ENCODE measurements at places on chromosomes 2 and 18.

GRCh38 chr18:22459491-22459890 is 41.8 kb upstream of the CTAGE1 start:
- DNase-seq = no peak

DNA sequence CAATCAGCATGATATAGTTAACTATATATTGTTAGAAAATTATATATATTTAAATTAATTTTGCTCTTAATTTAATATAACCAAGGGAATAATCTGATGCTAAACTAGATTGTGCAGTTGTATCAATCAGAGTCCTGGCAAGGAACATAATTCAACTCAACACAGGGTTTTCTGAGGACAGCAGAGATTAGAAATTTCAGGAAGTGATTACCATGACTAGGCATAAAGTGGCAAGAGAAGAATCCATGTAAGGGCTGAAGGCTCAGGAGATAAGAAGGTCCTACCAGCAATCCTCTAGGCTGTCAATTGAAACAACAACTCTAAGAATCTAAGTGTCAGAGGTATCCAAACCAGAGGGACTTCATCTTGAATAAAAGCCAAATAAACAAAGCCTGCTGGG is 807.8 kb downstream of the DSC3 start:
- no peak for DNase-seq

DNA sequence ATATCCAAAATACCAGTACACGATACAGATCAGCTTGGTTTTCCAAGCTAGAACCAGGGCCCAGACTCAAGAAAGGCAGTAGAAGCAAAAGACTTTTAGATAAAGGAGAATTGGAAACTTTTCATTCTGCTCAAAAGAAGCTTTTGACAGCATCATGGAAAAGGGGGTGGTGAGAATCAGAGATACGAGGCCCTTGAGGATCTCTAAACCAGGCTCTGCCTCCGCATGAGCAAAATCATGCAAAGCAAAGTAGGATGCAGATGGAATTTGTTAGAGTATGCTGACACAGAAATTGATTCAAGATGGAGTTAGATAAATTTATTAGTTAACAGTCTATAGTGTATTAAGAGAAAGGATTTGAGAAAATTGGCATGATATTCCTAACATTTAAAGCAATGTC is 39.8 kb downstream of the FAM98A start:
- no peak for DNase-seq

DNA sequence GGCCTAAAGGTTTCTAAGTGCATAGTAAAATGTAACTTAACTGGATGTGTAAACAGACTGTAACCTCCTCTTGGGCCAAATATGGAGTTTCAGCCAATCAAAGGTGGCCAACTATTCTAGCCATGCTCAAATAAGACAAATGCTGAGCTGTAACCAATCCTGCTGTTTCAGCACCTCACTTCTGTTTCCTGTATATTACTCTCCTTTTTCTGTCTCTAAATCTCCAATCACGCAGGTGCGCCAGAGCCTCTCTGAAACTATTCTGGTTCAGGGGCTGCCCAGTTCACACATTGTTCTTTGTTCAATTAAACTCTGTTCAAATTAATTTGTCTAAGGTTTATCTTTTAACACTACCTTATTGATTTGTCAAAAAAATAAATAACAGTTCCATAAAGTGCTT is 532.7 kb upstream of the DCC start:
- DNase-seq = no peak

GRCh38 chr2:141348481-141348880 is 782.3 kb downstream of the LRP1B start:
- DNase-seq = no peak

- DNase-seq = no peak
Measured at GRCh38 chr2:220002251-220002650, 374.8 kb downstream of the SLC4A3 start.

- no peak for DNase-seq
Measured at GRCh38 chr18:427005-427404, 73.5 kb downstream of the COLEC12 start.

DNA sequence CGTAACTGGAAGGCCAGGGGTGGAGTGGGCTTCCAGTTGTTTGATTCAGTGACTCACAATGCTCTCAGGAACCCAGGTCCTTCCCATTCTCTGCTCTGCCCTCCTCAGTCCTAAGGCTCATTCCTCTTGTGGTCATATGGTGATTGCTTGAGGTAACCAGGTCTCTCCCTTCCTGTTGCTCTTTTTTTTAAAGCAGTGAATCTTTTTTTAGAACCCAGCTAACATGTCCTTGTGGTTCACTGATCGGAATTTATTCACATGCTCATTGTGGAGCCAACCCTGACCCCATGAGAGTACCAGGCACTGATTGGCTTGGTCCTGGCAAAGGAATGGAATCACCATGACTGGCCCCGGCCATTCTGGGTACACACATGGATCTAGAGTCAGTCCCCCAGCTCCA is 7.4 kb downstream of the THNSL2 start:
- DNase-seq = no peak

GRCh38 chr2:110124939-110125691 is 9.5 kb upstream of the MALL start:
- DNase-seq = no peak

- DNase-seq = no peak
Measured at GRCh38 chr18:2337552-2338141, 233.7 kb downstream of the METTL4 start.

GRCh38 chr2:28951910-28952835 is 28.9 kb upstream of the TOGARAM2 start:
- no peak for DNase-seq

DNA sequence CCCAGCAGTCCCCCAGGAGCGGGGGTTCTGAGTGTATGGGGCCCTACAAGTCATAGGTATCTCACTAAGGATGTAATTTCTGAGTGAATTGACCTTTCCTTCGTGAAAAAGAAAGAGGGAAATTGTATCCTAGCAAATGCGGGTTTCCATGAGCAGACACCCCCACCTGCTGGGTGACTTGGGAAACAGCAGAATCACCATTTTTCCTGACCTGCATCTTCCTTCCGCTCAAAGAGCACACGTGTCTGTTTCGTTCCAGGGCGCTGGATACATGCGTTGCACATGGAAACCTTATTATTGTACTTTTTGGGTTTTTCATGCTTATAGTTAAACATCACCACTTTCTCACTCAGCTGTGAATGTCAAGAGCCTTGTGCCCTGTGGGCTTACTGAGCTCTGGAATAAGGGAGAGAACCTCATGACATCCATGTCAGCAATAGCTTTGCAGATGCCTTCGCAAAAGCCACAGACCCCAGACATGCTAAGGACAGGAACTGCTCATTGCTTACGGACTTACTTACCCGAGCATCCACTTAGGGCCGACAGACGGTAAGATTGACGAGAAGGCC is 132.8 kb downstream of the TPO start:
- DNase-seq = peak; percentile 39

DNA sequence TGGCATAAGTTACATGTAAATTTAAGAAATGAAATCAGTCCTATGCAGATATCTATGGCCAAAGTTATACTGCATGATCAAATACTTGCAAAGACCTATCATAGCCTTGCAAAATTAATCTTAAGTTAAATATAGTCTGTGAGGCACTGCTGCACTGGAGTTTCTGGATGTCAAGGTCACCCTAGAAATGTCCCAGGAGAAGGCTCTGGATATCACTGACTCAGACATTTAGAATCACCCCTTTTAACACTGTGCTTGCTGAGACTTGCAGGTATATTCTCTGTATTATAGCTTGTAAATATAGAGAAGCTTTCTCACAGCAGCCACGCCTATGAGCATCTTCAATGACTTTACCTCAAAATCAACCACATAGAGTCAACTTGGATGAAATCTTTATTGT is 51.5 kb downstream of the ETAA1 start:
- no peak for DNase-seq
